ENCODE measurements at places on chromosomes 7 and 10. TPM values are rescaled to one million over a fixed set of nuclear protein-coding genes. Genes with fewer than 3 reads are reported as not detected.

- peaks cover 16% of the 10 kb centered on the region for H3K36me3 ChIP-seq
- no peak overlapping the region for H3K4me3 ChIP-seq
- no peaks in the 10 kb centered on the region for H3K27me3 ChIP-seq
- peaks cover 55% of the 10 kb centered on the region for H3K4me1 ChIP-seq
- peak overlapping the region; percentile 34 for H3K27ac ChIP-seq
Observed at GRCh38 chr7:90839727-90840291, 243.7 kb downstream of the CDK14 start.

DNA sequence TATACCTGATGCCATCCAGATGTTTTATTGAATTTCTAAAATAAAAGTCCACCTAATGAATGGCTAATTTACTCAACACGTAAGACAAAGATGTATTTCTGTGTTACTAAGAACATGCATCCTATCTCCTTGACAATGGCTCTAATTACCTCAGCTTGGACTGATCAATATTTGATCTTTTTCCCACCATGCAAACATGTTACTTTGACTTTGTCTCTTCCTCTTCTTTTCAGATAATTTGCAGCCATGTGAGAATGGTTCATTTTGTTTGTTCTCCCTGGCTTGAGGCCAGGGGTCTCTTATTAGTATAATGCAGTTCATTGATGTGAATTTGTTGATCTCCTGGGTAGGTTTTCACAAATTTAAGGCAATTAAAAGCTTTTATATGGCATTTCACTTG, 302.1 kb downstream of the ADK start:
- H3K4me3 ChIP-seq, result no peak overlapping the region
- no peaks in the 10 kb centered on the region for H3K27me3 ChIP-seq
- peaks cover 6% of the 10 kb centered on the region for H3K36me3 ChIP-seq
- no peak for DNase-seq
- no peak overlapping the region for H3K27ac ChIP-seq

GRCh38 chr7:96819111-96819700, 109.6 kb upstream of the SEM1 start:
- no peak for DNase-seq
- H3K4me3 ChIP-seq, result no peak overlapping the region
- no peaks in the 10 kb centered on the region for H3K36me3 ChIP-seq
- no peak overlapping the region for H3K27ac ChIP-seq

The SFRP4 gene
- total RNA-seq, result 0.41 TPM

DNA sequence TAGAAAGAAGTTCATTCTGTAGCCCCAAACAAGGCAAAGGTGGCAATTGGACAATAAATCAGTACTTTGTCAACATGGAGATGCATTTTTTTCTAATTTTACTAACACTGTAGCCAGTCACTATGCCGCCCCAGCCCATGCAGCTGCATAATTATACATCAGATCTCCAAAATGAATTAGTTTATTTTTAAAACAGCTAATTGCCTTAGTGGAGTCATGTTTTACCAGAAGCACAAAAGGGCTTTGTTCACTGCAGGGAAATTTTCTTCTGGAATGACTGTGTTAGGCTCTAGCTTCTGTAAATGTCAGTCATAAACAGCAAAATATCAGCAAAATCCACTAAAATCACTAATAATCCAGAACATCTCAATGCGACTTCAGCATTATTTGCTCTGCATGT, 20.1 kb upstream of the HDAC9 start:
- H3K27me3 ChIP-seq, result no peaks in the 10 kb centered on the region
- no peaks in the 10 kb centered on the region for H3K36me3 ChIP-seq
- no peak overlapping the region for H3K27ac ChIP-seq
- no peak overlapping the region for H3K4me3 ChIP-seq
- DNase-seq, result no peak

DNA sequence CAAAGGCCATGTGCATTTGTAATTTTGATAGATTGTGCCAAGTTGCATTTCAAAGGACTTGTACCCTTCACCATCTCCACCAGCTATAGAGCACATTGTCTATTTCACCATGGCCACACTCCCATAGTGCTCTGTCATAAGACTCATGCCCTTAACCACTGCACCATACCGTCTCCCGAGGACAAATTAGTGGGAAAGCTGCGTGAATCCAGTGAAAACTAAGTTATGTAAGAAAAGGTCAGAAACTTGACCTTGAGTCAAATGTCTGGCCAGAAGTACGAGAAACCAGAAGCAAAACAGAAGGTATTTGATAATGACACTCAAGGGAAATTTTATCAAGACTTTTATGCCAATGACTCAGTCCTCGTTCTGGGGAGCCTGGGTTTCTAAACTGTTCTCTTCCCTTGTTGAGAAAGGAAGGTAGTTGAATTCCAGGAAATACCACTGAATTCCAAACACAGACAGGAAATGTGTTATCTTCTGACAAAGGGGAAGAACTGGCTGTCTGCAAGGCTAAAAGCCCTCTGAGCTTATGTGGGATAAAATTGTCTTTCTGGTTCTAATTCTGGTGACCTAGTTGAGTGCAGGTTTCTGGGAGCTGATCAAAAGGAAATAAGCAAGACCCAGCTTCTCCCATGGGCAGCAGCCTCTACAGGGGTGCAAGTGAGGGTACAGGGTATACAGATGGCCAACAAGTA, 49.7 kb downstream of the CDK1 start:
- peak overlapping the region; percentile 76 for H3K27ac ChIP-seq
- H3K27me3 ChIP-seq, result no peaks in the 10 kb centered on the region
- H3K36me3 ChIP-seq, result no peaks in the 10 kb centered on the region
- DNase-seq, result no peak
- peaks cover 21% of the 10 kb centered on the region for H3K4me1 ChIP-seq
- H3K4me3 ChIP-seq, result no peak overlapping the region

DNA sequence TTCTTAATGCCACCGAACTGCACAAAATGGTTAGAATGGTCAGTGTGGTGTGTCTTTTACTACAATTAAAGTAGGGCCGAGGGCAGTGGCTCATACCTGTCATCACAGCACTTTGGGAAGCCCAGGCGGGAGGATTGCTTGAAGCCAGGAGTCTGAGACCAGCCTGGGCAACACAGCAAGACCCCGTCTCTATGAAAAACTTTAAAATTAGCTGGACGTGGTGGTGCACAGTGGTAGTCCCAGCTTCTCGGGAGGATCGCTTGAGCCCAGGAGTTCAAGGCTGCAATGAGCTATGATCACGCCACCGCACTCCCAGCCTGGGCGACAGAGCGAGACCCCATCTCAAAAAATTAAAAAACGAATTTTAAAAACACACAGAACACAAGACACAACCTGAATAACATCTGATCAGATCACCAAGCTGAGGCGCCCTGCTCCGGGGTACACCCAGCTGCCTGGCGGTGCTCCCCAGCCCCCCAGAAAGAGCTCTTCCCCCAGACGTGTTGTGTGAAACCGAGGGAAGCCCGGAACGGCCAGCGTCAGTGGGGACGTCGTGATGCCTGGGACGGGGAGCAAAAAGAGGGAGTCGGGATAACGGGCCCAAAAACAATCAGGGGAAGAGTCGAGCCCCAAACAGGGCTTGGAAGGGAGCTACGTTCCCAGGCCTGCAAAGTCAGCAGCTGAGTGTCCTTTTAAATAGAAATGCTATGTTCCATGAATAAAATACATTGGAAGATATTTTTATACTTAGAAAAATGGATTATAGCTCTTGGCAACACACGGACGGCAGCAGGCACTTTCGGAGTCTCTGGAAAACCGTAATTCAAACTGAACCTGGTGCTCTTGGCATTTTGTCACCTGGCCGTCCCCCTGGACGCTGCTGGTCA, 80.7 kb upstream of the PDGFA start:
- peak; percentile 66 for DNase-seq
- no peaks in the 10 kb centered on the region for H3K27me3 ChIP-seq
- H3K4me3 ChIP-seq, result no peak overlapping the region
- no peak overlapping the region for H3K27ac ChIP-seq

DNA sequence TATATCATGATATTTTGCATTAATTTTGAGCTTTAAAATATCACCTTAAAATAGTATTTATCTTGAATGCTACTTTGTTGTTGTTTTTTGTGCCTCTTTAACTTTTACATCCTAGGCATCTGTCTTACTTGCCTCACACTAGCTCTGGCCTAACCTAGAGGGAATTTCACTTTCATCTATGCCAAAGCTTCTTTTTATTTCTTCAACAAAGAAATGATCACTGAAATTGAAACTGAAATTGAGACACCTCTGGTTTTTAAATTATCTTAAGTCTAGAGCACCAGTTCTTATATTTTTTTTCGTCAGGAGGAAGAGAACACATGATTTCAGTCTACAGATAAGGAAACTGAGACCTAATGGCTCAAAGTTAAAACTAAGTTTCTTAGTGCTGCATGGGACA, 3.5 kb upstream of the SCIN start:
- H3K4me1 ChIP-seq, result peaks cover 20% of the 10 kb centered on the region
- no peak for DNase-seq
- H3K36me3 ChIP-seq, result no peaks in the 10 kb centered on the region
- peaks cover 16% of the 10 kb centered on the region for H3K27me3 ChIP-seq
- no peak overlapping the region for H3K27ac ChIP-seq

- DNase-seq, result no peak
- H3K4me1 ChIP-seq, result no peaks in the 10 kb centered on the region
- H3K4me3 ChIP-seq, result no peak overlapping the region
- peaks cover 27% of the 10 kb centered on the region for H3K27me3 ChIP-seq
- H3K27ac ChIP-seq, result no peak overlapping the region
Observed at GRCh38 chr10:120011359-120012130, 119.0 kb downstream of the SEC23IP start.

DNA sequence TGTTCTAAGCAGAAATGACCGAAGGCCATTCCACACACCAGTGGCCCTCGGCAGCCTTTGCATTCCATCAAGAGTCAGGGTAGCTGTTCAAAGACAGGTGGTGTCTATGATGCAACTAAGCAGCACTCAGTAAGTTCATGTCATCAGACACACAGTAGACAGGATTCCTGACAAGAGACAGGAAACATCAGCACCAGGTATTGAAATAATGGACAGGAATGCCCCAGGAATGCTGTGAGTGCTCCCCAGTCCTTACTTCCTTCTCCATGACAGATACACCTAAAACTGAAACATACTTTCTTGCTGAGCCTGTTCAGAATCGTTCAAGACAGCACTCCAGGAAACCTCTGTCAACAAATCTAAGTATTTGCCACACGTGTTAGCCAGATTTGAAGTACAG, 204.4 kb downstream of the TPST1 start:
- H3K4me1 ChIP-seq, result peaks cover 10% of the 10 kb centered on the region
- H3K36me3 ChIP-seq, result peaks cover 2% of the 10 kb centered on the region
- H3K27me3 ChIP-seq, result no peaks in the 10 kb centered on the region
- no peak overlapping the region for H3K27ac ChIP-seq

DNA sequence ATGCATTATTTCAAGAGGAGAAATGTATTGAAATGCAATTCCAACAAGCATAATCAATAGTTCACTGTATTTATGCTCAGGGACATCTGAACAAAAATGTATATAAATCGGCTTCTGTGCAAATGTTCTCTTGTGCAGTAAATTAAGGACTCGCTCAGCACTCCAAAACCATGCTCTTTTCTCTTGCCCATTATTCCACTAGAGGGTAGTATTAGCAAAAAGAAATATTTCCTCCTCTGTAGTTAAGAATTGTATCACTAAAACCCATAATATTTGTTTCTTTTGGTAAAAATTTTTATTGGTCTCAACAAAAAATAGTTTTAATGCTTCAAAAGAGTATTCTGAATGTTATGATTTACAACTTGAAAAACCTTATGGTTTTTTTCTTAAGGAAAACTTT, 803.1 kb downstream of the PCDH15 start:
- H3K4me1 ChIP-seq, result no peaks in the 10 kb centered on the region
- H3K36me3 ChIP-seq, result no peaks in the 10 kb centered on the region
- no peak for DNase-seq
- no peak overlapping the region for H3K27ac ChIP-seq

The UTF1 gene
- not detected for total RNA-seq

- H3K27me3 ChIP-seq, result no peaks in the 10 kb centered on the region
- no peaks in the 10 kb centered on the region for H3K36me3 ChIP-seq
- H3K4me1 ChIP-seq, result peaks cover 9% of the 10 kb centered on the region
- no peak for DNase-seq
- H3K27ac ChIP-seq, result no peak overlapping the region
- no peak overlapping the region for H3K4me3 ChIP-seq
Observed at GRCh38 chr10:22455068-22455857, 110.0 kb downstream of the SPAG6 start.

DNA sequence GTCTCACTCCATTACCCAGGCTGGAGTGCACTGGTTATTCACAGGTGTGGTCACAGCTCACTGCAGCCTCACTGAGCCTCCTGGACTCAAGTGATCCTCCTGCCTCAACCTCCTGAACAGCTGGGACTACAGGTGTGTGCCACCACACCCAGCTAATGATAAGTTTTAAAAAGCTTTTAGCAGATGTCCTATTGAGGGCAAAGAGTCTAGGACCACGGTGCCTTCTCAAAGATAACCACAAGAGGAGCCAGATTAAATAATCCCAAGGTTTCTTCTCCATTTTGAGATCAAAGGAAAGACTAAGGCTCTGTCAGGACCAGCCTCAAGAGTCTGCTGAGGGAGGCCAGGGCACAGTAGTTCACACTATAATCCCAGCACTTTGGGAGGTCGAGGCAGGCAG, 4.7 kb downstream of the ATP5MF start:
- no peak overlapping the region for H3K4me3 ChIP-seq
- DNase-seq, result no peak
- H3K27ac ChIP-seq, result no peak overlapping the region

GRCh38 chr7:98251231-98251600, 816 bp downstream of the TECPR1 start:
- H3K27me3 ChIP-seq, result no peaks in the 10 kb centered on the region
- peaks cover 27% of the 10 kb centered on the region for H3K4me1 ChIP-seq
- DNase-seq, result no peak
- no peak overlapping the region for H3K27ac ChIP-seq

The IDI1 gene
- 39.0 TPM for total RNA-seq

DNA sequence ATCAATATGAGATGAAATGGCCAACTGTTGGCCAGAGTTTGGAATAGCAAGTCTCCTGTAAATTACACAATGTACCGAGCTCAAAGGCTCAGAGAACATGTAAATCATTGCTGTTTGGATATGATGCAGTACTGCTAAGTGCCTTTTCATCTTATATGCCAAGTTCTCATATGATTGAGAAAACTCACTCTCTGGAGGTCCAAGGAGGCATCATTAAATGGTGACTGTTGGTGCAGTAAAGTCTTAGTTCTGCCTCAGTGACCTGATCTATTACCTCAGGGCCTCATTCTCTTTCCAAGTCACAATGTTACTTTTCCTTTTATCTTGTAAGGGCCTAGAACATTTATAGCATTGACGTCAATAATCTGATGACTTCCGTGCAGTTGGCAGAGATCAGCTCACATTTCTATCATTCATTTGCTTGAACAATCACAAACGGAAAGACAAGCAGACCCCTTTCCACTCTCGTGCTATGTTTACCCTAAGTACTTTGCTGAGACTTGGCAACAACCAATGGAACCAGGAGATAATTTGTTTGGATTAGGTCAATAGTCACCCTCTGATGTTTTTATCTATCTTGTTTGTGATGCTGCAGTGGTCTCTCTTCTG, 32.6 kb upstream of the PDK4 start:
- peaks cover 3% of the 10 kb centered on the region for H3K4me1 ChIP-seq
- H3K4me3 ChIP-seq, result no peak overlapping the region
- peaks cover 7% of the 10 kb centered on the region for H3K27me3 ChIP-seq
- no peak overlapping the region for H3K27ac ChIP-seq
- no peaks in the 10 kb centered on the region for H3K36me3 ChIP-seq
